ENCODE measurements at places on chromosomes 7 and 10.

DNA sequence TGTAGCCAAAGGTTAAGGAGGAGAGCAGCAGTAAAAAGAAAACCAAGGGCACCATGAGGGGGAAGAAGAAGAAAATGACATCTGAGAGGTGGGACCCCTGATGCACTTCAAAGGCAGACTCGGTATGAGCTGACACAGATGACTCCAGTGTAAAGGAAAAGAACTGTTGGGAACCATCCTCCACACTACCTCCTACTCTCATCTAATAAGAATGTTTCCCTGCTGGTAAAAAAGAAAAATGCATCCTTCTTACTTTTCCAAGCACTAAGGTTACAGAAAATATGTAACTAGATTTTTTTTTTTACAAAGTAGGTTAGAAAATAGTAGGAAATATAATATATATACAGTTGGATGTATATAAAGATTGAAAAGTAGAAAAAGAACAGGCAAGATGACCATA lies 16.9 kb downstream of the TAS2R41 start:
- no peak for ATAC-seq

GRCh38 chr10:118596426-118597124 lies 1.1 kb upstream of the PRLHR start:
- ATAC-seq = no peak

DNA sequence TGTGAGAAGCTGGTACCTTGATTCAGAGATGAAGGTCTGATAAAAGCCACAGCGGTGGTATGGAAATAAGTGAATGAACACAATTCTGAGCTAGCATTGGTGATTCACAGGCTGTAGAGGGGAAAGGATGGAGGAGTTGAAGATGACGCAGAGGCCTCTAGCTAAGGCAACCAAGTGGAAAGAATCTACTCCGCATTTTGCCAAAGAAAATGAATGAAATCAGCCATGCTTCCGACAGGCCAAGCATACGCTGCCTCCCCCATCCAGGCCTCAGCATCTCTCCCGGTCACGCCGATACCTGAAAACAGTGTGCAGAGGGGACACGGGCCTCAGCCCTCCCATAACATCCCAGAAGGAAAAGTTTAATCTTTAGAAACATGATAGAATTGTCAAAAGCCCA lies 124.3 kb upstream of the UNC5B start:
- no peak for ATAC-seq

DNA sequence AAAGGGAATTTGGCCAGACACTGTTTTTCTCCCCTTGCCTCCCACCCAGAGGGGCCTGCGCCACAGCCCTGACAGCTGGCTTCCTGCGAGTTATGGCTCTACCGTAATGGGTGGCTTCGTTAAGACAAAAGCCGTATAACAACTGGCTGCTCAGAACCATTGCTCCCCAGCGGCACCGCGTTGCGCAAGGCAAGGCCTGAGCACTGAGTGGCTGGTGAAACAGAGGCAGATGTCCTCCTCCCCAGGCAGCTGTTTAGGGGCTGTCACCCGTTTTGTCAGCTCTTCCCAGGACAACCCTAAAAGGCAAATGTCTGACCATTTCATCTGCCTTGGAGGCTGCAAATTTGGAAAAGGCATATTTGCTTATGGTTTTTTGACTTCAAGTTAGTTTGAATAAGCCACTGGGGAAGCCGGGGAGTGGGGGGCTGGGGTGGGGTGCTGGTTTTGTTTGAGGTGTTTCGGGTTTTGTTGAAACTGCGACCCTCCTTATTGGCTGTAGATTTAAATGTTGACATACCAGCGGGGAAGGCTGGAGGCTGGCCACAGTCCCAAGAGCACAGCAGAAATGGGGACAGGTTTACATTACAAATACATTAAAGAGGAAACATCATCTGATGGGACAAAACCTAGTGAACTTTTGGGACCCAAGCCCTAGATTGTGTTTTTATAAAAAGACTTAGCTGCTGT lies 681 bp upstream of the SPOCK2 start:
- ATAC-seq = peak; percentile 57

GRCh38 chr7:96199421-96199820 lies 122.5 kb downstream of the SLC25A13 start:
- no peak for ATAC-seq

- ATAC-seq = no peak
Measured at GRCh38 chr10:86556933-86557649, 35.5 kb upstream of the WAPL start.

DNA sequence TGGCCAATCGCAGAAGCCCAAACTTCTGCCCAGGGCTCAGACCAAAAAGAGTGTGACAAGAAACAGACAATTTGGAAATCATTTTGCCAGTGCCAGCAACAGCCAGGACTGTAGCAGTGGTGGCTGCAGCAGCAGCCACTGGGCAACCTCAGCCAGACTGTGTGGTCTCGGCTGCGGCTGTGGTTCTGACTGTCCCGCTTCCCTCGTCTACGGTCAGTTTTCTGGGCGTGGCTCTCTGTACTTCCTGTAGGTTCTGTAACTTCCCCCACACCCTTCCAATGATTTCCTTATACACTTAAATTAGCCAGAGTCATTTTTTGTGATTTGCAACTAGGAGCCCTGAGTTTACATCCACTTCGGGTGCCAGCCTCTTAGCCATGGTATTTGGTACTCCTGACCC lies 39.9 kb downstream of the CYTH3 start:
- ATAC-seq = peak; percentile 46

DNA sequence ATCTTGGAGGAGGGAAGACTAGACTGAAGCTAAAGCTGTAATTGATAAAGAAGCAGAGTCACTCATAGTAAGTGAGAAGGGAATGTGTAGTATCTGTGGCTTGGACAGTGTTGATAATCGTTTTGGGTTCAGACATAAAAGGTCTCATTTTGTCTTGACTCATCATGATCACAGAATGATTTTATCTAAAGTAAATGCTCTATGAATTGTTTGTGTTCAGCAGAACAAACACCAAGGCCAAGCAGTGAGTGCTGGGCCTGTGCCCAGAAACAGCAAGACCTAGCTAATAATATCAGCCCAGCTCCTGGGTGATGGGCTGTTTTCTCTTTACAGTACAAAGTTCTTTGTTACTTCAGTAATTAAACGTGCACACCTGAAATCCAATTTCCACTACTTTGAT lies 26.7 kb upstream of the CD36 start:
- no peak for ATAC-seq

DNA sequence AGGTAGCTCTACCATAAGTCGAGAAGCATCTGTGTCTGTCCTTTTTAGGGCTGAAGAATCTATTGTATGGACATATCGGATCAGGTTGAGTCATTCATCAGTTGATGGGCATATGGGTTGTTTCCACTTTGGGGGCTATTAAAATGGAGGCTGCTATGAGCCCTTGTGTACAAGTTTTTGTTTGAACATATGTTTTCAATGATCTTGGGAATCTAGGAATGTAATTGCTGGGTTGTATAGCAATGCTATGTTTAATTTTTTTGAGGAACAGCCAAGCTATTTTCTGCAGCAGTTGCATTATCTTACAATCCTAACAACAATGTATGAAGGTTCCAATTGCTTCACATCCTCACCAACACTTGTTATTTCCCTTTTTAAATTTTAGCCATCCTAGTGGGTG lies 46.4 kb upstream of the HABP2 start:
- no peak for ATAC-seq

DNA sequence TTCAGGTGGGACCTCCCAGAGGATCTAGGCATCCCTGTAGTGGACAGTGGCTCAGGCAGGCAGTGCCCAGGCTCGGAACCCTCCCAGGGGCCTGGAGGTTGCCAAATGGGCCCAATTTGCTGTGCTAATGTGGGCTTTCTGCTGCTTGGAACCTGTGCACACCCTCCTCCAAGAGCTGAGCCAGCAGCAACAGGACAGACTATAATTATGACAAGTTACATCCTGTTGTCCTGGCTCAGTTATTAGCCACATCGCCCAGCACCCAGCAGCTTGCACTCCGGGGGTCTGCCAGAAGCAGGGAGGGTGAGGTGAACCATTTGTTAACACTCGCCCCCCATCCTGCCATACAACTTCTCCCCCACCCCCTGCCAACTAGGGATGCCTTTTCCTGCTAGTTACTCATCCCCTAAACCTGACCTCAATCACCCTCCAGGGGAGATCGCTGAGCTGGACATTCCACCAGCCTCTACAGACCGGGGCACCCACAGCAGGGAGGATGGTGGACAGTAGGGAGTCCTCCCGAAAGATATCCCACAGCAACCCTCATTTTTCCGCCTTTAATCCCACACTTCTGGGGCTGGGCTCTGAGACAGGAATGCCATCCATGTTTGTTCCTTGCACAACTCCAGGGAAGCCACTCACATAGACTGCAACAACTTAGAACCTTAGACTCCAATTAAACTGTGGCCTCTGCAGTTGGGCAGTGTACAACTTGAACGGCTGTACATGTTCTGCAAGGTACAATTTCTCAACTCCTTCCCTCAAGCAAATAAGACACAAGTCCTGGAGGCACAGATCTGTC lies 7.9 kb upstream of the MYL10 start:
- no peak for ATAC-seq

- no peak for ATAC-seq
Measured at GRCh38 chr10:88830643-88831268, 20.9 kb downstream of the ANKRD22 start.

GRCh38 chr7:154953006-154953684 lies 49.8 kb downstream of the PAXIP1 start:
- ATAC-seq = peak; percentile 52

DNA sequence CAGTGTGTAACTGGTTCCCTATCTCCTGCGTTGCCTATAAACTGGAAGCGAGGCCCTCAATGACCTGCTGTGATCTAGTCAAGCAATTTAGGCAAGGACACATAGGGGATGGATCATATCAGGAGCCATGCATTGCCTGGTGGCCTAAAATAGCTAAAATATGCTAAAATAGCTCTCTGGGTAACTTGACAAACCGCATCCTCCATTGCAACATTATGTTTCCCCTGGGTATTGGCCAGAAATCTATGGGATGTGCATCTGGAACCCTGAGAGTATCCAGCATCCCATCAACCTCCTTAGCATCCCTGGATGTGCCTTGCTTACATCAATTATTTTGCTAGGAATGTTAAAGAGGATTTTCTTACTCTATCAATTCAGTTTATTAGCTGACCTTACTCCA lies 91.7 kb upstream of the ADCY1 start:
- ATAC-seq = no peak

- no peak for ATAC-seq
Measured at GRCh38 chr10:94103801-94104221, 110.1 kb downstream of the PLCE1 start.

DNA sequence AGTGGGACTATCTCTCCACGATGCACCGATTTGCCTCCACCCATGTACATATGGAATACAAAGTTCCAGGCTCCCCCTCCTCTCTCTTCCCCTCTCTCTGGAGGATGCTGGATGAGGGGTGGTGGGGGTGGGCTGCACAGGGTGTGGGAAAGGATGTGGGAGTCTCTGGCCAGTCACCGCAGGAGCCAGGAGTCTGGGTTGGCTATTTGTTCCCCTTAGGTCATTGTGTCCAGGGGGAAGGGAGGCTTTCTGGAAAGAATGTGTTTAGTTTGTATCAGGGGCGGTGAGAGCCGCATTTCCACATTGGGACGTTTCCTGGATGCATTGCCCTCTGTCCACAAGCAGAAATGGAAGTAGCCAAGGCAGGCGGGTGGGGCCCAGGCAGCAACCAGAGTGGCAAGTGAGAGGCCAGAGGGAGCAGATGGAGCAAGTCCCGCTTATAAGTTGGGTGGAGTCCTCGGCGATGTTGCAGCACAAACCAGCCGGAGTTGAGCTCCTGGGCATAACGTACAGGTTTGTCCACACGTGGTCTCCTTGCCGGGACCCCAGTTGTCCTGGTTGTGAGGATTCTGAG lies 63.3 kb downstream of the ZNF777 start:
- ATAC-seq = no peak

GRCh38 chr7:50292763-50293162 lies 11.8 kb upstream of the IKZF1 start:
- ATAC-seq = peak; percentile 96

- no peak for ATAC-seq
Measured at GRCh38 chr10:26215396-26215934, 1.1 kb upstream of the GAD2 start.

GRCh38 chr10:104601166-104601565 lies 39.9 kb upstream of the SORCS3 start:
- no peak for ATAC-seq

DNA sequence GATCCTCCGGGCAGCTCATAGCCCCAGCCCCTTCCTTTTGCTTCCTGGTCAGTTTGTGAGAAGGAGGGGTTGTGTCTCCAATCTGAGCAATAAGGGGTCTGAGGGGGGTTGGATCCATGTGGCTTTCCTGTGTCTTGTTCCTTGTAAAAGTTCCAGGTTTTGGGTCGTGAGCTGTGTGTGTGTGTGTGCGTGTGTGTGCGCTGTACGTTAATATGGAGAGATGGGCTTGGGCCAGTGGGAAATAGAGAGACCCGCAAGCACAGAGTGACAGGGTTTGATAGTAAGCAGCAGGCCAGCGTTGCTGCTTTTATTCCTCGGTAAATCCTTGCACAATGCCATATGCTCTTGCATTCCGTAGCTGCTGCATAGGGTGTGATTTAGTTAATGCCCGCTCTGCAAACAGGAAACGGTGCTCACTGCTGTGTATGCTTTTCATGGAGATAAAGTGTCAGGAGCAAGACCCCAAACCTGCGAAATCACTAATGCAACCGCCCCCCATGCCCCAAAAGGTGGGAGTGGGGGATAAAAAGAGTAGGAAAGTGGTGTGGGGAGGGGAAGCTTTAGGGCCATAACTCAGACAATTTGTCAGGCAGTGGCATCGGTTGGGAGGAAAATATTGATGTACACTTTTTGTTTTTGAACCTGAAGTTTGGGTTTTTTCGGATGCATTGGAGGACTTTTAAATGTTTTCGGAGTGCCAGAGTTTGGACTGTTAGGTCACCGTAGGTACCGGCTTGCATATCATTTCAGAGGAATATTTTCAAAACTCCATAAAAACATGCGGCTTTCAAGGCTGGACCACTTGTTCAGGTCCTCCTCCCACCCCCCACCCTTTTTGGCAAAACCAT lies 108.7 kb downstream of the TCF7L2 start:
- no peak for ATAC-seq

DNA sequence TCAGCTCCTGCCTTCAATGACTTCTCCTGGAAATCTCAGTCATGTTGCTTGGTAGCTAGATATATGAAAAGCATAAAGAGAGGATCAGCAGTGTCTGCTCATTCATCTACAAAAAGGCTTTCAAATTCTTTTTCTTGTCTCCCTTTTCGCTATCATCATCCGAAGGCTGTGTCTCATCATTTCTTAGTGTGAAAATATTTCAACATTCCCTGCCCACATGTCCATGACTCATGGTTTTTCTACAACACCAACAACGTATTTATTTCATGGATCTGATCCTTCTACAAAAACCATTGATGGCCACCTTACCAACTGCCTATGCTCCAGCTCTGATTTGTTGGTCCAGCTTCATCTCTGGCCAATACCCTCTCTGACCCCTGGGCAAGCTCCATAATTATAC lies 472.5 kb upstream of the GHITM start:
- ATAC-seq = no peak

GRCh38 chr7:152369518-152369917 lies 66.3 kb downstream of the KMT2C start:
- no peak for ATAC-seq

- ATAC-seq = no peak
Measured at GRCh38 chr10:33291053-33291592, 43.3 kb downstream of the NRP1 start.

- ATAC-seq = no peak
Measured at GRCh38 chr7:141609576-141609975, 58.4 kb downstream of the AGK start.

Measured in activated T-helper 17 cell treated with anti-CD3 and anti-CD28 coated beads, Interleukin-2, amount 50 U/mL, for 72 hours (primary cell).